Activated naive CD4-positive, alpha-beta T cell (primary cell): ENCODE measurements at places on chromosomes 1 and 21.

- no peak for DNase-seq
Measured at GRCh38 chr1:180366371-180367068, 135.9 kb downstream of the ACBD6 start.

- no peak for DNase-seq
Measured at GRCh38 chr1:183063349-183063748, 40.1 kb downstream of the LAMC1 start.

DNA sequence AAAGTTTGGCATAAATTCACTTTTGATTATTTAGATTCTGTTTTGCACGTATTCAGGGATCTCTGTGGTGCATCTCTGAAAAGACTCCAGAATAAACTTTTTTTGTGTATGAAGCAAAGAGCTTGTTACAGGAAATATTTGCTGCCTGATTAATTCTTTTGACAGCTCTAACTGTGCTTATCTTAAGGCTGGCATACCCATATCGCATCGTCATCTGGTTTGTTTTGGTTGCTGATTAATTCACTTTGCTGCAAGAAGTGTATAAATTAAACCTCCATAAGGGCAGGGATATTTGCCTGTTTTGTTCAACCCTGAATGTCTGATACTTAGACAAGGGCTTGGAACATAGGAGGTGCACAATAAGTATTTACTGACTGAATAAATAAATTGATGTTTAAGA, 17.5 kb upstream of the DUSP10 start:
- no peak for DNase-seq

DNA sequence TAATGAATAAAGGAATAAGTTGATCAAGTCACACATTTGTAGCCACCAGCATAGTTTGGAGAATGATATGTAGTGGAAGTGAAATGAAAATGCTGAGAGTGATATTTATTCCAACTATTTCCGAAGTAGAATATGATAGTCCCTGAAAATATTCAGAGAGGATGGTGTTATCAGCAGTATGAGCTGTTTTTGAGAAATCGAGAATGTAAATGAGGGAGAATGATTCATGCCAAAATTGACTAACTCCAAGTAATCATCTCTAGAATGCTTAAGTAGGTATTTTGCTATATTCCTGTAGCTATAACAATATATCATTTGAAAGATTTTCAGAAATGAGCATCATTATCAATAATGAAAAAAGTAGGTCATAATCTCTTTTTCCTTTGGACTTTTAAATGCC, 178.9 kb downstream of the PDE4B start:
- DNase-seq, result no peak

DNA sequence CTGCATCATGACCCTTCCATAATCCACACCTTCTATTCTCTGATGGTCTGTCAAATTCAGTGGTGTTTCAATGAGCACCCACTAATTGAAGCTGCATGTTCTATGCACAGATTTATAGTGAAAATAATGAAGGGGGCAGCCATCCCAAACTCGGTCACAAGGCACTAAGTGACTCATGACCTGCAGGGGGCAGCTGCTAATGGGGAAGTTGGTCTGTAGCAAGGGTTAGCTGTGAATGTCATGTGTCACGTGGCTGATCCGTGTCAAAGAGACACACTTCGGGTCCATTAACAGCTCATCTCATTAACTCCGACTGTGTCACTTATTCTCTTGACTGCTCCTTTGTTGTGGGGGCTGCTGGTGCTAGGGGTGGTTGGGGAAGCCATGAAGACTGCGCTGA, 306.6 kb downstream of the PCP4 start:
- no peak for DNase-seq

GRCh38 chr1:15191770-15192169, 38.2 kb downstream of the TMEM51 start:
- no peak for DNase-seq

GRCh38 chr21:44418108-44418875, 37.0 kb upstream of the LRRC3 start:
- DNase-seq, result no peak

- no peak for DNase-seq
Measured at GRCh38 chr1:231207437-231207836, 33.6 kb upstream of the GNPAT start.

- no peak for DNase-seq
Measured at GRCh38 chr1:204736836-204737235, 51.3 kb upstream of the LRRN2 start.

GRCh38 chr21:45555251-45555556, 13.0 kb upstream of the SLC19A1 start:
- DNase-seq, result no peak

DNA sequence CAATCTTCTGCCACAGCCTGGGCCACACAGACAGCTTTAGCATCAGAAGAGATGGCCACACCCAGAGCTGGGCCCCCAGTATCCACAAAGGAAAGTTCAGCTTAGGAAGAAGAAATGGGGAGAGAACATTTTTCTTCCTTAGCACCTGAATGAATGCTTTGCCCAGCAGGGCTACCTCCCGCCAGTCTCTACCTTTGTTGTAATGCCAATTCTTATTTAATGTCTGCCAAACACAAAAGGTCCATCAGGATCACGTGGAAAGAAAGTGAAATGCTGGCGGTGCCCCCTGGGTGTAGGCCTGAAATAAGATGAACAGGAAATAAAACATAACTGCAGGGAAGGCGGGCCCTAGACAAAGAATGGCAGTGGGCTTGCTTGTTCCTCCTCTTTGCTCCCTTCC, 125.6 kb downstream of the CACNA1E start:
- no peak for DNase-seq

DNA sequence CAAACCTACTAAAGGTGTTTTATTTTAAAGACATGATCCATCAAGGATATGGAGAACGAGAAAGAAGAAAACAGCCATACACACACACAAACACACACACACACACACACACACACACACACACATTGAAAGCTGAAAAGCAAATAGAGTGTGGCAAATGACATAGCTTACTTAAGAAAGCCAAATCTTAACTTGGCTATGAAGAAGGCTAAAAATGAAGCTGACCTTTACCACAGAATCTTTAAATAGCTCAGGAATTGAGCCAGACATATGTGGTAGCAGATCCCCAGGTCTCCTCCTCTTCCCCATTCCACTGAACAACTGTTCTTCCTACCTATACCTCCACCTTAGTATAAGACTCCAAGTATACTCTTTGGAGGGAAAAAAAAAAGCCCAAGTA, 185.6 kb downstream of the CLEC20A start:
- no peak for DNase-seq

DNA sequence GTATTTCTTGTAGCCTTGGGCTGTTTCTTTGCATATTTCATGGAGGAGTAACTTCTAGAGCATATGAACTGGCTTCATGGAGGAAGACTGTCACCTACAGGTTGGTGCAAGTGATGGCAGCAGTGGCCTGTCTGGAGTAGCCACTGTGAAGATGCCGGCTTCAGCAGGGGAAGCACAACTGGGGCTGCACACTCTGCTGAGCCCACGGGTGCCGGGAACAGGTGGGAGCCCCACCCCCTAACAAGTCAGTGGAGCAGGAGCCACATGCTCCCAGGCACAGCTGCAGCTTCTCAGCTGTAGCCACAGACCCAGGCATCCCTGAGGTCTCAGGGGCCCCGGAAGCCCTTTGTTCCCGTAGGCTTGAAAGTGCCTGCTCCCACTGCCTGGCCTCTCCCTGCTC, 43.2 kb upstream of the C1orf185 start:
- no peak for DNase-seq

DNA sequence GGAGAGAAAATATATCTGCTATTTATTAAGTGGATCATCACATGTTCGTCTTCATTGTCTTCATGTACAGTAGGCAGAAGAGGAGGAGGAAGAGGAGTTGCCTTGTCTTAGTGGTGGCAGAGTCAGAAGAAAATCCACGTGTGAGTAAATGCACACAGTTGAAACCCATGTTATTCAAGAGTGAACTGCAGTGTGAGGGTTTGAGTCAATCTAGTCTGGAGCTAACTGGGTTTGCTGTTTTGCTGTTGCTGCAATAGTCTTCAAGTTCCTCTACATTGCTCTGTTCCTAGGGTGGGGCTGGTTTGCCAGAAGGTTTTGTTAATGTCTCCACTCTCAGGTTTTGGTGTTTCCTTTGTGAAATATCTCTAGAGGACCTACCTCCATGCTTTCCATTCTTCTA, 3.1 kb upstream of the CD1A start:
- DNase-seq, result no peak

GRCh38 chr1:235473806-235474205, 30.4 kb downstream of the B3GALNT2 start:
- DNase-seq, result no peak

DNA sequence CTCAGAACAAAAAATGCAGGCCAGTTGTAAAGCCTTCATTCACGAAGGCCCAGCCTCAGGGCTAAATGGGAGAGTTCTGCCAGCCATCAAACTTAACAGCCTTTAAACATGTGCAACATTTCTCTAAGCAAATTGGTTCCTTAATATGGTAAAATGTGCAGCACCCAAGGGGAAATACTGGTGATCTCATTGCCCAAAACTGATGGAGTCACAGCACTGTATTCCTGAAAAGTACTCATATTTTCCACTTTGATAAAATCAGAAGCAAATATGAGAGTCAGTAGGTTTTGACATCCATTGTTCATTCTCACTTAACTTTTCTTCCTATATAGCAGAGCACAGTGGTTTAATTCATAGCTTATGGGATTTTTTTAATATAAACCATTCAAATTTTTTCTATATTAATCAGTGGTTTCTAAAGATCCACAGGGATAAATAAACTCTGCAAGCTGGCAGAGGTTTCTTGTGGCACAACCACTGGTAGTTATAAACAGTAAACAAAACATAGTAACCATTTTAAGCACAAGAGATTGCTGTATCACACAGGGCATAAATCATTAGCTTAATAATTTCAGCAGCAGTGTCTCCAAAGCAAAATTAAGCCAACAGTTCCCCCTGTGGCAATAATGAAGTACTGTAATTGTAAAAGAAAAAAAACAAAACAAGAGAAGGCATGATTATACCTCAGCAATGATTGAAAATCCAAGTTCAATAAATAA, 106.9 kb upstream of the LYPLAL1 start:
- no peak for DNase-seq

DNA sequence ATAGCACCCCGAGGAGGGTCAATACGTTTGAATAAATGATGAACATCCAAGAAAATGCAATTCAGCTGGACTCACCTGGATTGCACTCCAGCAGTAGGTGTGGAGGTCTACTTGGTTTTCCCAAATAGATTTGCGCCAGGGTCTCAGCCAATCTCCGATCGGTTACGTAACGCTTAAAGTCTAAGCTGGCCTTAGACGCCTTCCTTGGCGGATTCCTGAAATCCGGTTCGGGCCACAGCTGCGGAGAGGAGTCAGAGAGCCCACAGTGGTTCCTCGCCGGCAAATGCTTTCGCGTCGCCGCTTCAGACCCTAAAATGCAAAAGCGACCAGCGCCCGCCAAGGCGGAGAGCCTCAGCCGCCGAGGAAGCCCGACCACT, 322 bp downstream of the TFB2M start:
- DNase-seq, result no peak

- DNase-seq, result no peak
Measured at GRCh38 chr21:15306271-15306670, 241.5 kb upstream of the NRIP1 start.

DNA sequence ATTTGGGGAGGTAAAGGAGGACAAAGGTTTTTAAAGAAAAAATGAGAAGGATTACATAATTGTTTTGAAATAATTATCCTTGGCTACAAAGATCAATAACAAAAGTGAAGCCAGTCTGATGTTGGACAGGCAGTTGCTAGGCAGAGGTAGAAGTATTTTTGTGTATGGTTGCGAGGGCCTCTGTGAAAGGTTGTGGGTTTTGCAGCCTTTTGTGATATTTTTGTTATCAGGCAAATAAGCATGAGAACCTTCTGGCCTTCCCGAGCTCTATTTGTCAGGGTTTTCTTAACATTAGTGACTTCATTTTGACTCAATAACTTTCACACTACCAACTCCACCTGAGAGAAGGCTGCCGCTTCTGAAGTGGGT, 39.2 kb downstream of the CAPN9 start:
- DNase-seq, result no peak

DNA sequence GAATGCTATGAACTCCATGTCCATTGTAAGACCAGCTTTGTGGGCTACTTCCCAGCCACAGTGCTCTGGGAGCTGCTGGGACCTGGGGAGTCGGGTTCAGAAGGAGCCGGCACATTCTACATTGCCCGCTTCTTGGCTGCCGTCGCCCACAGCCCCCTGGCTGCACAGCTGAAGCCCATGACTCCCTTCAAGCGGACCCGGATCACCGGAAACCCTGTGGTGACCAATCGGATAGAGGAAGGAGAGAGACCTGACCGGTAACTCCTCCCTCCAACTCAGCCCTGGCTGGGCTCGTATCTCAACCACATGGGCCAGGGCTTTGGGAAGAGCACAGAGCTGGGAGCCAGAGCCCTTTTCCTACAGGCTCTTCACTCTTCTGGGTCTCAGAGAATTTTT, 15.4 kb downstream of the MOV10 start:
- no peak for DNase-seq

- DNase-seq, result no peak
Measured at GRCh38 chr1:10074852-10075730, 42.3 kb downstream of the UBE4B start.

DNA sequence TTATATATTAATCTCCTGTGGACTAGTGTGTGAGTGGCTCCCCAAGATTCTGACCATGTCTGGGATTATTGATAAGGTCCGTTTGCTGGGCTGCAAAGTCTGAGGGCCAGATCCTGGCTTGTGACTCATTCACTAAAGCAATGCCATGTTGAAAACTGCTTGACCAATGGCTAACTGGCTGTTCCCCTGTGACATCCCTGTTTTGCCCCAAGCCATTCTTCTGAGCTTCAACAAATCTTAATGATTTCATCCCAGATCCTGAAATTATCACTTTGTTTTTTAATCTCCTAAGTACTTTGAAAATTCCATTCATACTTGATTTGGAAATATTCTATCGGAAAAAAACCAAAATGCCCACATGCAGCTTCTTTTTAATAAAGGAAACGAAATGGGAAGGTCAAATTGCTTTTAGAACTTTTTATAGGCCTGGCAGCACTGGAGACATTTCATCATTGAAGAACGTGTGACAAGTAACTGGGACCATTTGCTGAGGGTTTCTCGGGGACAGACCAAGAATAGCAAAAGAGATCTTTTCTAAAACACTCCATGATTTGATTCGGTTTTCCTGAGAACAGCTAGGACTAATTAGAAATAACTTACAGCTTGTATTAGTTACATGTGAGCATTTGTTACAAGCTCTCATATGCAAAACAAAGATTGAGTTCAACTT, 121.3 kb downstream of the TGFB2 start:
- no peak for DNase-seq

DNA sequence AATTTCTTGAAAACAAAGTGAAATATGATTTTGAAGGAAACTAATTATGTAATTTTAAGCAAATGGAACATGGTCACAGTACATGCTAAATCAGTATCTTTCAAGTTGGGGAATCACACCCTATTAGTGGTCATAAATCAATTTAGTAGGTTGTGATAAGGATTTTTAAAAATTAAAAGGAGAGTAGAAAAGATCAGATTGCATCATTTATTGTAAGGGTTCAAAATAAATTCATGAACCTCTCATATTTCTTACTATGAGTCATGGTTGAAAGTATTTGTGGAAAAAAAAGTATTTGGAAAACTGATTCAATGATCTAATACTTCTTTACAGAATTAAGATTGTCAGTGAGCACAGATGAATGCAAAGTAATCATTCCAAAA, 14.6 kb downstream of the ADSS2 start:
- no peak for DNase-seq
